ENCODE measurements at places on chromosomes 5 and 9. TPM values are rescaled to one million over a fixed set of nuclear protein-coding genes. Genes with fewer than 3 reads are reported as not detected.

DNM1 gene
- total RNA-seq, result 6.6 TPM

PPP3R2 gene
- total RNA-seq, result not detected

- DNase-seq, result no peak
Measured at GRCh38 chr5:34652914-34653313, 3.2 kb upstream of the RAI14 start.

DNA sequence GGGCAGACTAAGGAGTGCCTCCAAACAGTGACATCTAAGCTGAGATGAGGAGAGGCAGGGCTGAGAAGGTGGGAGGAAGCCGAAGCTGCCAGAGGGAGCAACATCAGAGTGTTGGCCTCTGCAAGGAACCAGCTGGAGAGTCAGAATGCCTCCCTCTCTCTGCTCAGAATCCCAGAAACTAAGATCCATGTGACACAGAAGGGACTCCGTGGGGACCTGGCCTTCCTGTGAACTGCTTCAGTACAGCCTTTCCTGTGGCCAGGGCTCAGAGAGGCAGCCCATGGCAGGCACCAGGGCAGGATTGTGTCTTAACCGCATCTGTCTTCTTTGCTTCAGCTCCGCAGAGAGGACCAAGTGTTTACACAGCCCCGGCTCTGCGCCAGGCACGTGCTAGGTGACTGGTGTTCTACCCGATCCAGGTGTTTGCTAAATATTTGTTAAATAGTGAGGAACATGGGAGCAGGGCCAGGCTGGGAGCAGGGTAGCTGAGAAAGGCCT is 33.5 kb downstream of the KCNMB1 start:
- DNase-seq, result no peak

- DNase-seq, result no peak
Measured at GRCh38 chr5:146130440-146131045, 25.2 kb upstream of the PLAC8L1 start.

- no peak for DNase-seq
Measured at GRCh38 chr5:124576848-124577409, 169.5 kb downstream of the ZNF608 start.

Measured in right cardiac atrium (tissue), 5 donors.